NCI-H1105 treated with DMSO at 0.1 percent for 48 hours (cell line): ENCODE measurements at places on chromosomes 4 and X.

DNA sequence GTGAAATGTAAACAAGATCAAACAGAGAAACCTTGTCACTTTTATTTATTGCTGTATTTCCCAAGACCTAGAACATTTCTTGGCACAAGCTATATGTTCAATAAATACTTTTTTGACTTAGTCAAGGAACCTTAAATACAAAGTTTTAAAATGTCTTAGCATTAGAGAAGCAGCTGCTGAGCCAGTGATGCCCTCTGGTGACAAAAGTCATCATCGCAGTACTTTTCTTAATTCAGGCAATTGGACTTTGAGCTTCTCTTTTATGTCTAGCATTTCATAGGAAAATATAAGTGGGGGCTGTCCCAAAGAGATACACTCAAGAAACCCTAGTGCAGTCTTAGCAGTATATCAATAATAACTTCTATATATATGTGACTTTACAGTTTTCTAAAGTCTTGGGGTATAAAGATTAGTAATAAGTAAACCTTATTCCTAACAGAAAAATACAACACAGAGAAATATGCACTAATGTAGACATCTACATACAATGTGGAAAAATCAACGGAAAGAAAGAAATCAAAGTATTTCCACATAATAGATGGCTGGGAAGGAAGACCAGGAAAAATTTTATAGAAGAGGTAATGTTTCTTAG, 118.4 kb downstream of the DTHD1 start:
- DNase-seq, result peak; percentile 16

DNA sequence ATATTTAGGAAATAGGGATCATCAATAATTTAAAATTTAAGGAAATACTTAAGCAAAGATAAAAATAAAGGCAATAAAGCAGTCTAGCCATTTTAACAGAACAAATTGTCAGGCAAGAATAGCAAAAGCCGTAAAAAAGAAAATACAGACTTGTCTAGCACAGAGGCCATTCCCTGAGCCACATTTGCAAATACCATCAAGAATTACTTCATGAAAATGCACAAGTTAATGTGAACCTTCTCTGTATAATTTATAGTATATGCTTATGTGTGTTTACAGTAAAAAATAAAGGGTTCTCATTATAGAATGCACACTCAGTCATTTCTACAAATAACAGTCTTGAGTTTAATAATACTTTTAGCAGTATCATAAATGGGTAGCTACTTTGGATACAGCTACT, 505.9 kb upstream of the CPEB2 start:
- no peak for DNase-seq

DNA sequence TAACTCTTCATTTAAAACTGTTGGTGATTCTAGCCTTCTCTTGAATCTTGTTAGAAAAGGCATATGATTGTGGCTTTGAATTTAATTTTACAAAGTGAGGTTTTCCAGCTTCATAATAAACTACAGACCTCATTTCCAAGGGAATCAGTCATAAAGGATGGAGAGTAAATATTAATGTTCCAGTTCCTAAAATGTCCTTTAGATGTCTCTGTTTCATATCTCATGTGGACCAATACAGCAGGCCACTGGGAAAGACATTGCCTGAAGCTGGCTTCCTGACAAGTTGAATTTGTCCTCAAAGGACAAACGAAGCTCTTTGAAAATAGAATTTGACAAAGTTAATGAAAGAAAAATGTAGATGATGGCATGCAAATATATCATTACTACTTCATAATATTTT, 125.4 kb downstream of the ZNF330 start:
- peak; percentile 55 for DNase-seq

GRCh38 chr4:151808120-151808529, 47.3 kb upstream of the GATB start:
- peak; percentile 67 for DNase-seq

DNA sequence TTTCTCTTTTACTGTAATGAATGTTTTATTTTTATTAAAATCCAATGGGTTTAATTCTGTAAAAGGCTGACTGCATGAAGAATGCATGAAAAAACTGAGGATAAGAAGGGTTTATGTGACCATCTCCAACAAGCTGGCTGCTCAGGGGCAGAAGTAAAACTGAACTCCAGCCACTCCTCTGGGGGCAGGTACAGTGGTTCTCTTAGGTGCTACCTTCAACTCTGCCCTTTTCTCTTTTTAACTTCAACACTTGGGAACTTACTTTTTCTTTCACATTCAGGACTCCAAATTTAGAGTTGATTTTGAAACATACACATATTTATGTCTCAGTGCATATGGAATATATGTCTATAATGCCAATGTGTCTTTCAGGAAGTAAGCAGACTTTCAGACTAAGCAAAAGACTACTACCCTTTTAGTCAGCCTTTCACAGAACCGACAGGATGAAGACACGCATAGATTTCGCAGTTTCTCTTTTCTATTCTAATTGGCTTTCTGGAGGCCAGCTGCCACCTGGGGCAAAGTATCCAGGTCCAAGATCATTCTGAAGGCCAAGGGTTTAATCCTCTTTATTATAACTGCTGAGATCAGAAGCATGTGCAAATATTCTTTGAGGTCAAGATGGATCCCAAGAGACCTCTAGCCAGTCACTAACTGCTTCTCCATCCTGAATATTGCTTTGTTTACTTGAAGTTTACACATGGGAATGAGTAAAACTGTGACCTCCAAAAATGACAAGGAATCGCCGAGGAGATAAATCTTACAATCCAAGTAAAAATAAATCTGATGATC, 30.7 kb downstream of the HS3ST1 start:
- DNase-seq, result no peak

DNA sequence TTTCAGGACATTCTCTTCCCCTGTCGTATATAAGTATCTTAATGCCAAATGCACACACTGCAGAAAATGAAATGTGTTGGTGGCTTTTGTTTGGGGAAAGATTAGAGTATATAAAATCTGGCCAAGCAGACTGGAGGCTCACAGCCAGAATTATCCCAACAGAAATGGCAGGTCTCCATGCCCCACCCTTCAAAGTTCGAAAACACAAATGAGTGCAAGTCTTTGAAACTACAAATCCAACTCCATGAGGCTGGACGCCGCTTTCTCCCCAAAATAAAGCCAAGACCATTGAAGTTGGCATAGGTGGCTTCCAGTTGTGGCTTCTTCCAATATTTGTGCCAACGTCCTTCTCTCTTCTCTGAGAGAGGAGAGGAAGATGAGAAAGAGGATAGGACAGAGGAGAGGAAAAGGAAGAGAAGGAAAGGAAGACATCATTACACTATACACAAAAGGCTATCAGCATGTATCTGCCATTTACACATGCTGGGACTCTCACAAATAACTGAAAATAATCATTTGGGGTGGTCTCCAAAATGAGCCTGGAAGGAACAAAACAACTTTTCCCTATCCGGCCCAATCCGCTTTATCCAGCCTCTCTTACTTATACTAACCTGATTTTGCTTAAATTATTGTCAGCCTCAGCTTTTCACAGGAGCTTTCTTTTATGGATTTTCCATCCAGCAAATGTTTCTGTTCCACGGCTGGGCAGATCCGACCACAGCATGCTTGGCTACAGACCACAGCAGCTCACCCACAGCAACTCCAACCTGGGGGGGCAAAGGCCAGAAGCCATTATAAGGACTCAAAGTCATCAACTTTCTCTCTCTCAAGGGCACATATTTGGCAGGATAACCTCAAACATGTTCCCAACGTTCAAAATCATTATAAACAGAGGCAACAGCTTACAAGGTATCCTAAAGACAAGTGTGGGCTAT, 71.7 kb downstream of the APBB2 start:
- DNase-seq, result no peak

DNA sequence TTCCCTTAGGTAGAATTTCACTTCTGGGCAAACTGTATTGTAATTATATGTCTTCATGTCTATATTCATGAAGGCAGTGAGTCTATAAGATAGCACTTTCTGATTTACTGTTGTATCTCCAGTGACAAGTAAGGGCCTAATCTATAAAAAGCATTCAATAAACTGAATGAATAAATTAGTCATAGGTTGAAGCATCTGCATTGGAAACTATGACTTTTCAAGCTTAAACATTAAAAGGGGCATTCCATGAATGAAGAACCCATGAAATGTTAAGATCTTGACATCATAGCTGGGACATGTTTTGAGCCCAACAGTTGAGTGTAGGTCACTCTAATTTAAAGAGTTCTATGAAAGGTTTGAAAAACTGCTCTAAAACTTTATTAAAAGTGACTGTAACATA, 159.3 kb upstream of the LCORL start:
- DNase-seq, result no peak

GRCh38 chr4:134160211-134160610, 41.4 kb downstream of the PABPC4L start:
- no peak for DNase-seq

DNA sequence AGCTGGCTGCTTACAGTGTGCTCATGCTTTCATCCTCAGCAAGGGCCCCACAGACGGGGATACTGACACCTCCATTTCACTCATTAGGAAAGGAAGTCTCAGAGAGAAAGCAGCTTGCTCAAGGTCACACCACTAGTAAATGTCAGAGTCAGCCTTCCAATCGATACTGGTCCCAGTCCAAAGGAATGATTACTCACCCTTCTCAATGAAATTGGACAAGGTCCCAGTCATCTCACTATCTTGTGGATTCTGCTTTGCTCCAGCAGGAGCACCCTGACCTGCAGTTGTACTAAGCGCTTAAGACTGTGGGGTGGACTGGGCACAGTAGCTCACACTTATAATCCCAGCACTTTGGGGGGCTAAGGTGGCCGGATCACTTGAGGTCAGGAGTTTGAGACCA, 132.2 kb upstream of the SLC34A2 start:
- no peak for DNase-seq

DNA sequence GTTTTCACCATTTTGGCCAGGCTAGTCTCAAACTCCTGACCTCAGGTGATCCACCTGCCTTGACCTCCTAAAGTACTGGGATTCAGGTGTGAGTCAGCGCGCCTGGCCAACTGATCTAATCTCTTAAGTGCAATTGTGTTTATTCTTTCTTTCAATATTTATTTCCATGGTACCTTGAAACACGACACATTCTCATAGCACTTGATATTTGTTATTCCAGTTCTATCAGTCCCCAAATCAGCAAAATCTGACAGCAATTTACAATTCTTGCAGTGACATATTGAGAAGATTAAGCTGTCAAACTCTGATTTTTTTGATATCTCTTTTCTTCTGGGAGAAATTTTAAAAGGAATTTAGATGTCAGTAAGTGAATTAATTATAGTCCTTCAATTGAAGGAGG, 218.1 kb upstream of the FAT4 start:
- no peak for DNase-seq
